ENCODE measurements at places on chromosomes 3 and 15. TPM values are rescaled to one million over a fixed set of nuclear protein-coding genes. Genes with fewer than 3 reads are reported as not detected.

GRCh38 chr3:139286825-139287224 is 57.0 kb upstream of the MRPS22 start:
- no peak for DNase-seq
- no peaks in the 10 kb centered on the region for H3K4me1 ChIP-seq
- H3K36me3 ChIP-seq, result no peaks in the 10 kb centered on the region
- no peak overlapping the region for H3K4me3 ChIP-seq

- no peak overlapping the region for H3K4me3 ChIP-seq
- peaks cover 4% of the 10 kb centered on the region for H3K36me3 ChIP-seq
Measured at GRCh38 chr3:146498002-146498736, 28.8 kb upstream of the PLSCR2 start.

GRCh38 chr3:151209654-151210053 is 6.6 kb upstream of the GPR171 start:
- no peaks in the 10 kb centered on the region for H3K36me3 ChIP-seq
- H3K27ac ChIP-seq, result no peak overlapping the region
- no peaks in the 10 kb centered on the region for H3K27me3 ChIP-seq
- no peaks in the 10 kb centered on the region for H3K4me1 ChIP-seq
- H3K4me3 ChIP-seq, result no peak overlapping the region

- peaks cover 33% of the 10 kb centered on the region for H3K4me1 ChIP-seq
- H3K36me3 ChIP-seq, result peaks cover 23% of the 10 kb centered on the region
Measured at GRCh38 chr15:89680282-89680873, 1.2 kb upstream of the PLIN1 start.

- H3K4me3 ChIP-seq, result no peak overlapping the region
- H3K36me3 ChIP-seq, result no peaks in the 10 kb centered on the region
- peaks cover 7% of the 10 kb centered on the region for H3K4me1 ChIP-seq
- H3K27ac ChIP-seq, result no peak overlapping the region
- no peaks in the 10 kb centered on the region for H3K27me3 ChIP-seq
- no peak for DNase-seq
Measured at GRCh38 chr3:124926426-124927101, 8.0 kb downstream of the MUC13 start.

GRCh38 chr3:177810162-177810623 is 612.9 kb upstream of the TBL1XR1 start:
- H3K27me3 ChIP-seq, result no peaks in the 10 kb centered on the region
- peaks cover 8% of the 10 kb centered on the region for H3K4me1 ChIP-seq
- no peak for DNase-seq

DNA sequence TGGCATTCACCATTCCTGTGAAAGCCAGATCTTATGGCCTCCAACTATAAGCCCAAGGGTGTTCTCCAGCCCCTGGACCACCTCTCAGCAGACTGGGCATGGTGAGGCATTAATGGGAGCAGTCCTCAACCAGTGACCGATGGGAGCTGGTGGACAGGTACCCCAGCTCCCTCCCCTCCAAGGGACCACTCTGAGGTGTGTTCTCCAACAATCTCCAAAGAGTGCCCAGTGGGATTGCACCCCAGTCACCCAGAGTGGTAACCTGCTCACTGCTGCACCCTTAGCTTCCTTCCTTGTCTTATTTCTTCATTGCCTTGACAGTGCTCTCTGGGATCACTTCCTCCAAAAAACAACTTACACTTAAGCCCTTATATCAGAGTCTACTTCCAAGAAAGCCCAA is 8.2 kb upstream of the ITGA11 start:
- no peaks in the 10 kb centered on the region for H3K4me1 ChIP-seq
- H3K36me3 ChIP-seq, result no peaks in the 10 kb centered on the region
- DNase-seq, result no peak
- peaks cover 2% of the 10 kb centered on the region for H3K27me3 ChIP-seq
- H3K4me3 ChIP-seq, result no peak overlapping the region
- no peak overlapping the region for H3K27ac ChIP-seq

DNA sequence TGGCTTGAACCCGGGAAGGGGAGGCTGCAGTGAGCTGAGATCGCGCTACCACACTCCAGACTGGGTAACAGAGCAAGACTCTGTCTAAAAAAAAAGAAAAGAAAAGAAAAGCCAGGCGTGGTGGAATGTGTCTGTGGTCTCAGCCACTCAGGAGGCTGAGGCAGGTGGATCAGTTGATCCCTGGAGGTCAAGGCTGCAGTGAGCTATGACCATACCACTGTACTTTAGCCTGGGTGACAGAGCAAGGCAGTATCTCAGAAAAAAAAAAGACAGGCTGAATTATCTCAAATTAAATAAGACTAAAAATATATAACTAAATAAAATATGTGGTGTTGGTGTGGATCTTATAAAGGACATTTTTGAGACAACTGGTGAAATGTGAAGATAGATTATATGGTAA is 20.6 kb downstream of the SMARCC1 start:
- peaks cover 16% of the 10 kb centered on the region for H3K36me3 ChIP-seq
- H3K4me3 ChIP-seq, result no peak overlapping the region
- H3K27ac ChIP-seq, result peak overlapping the region; percentile 84
- no peaks in the 10 kb centered on the region for H3K27me3 ChIP-seq
- peaks cover 6% of the 10 kb centered on the region for H3K4me1 ChIP-seq

TEX55 gene
- total RNA-seq, result not detected

HHLA2 gene
- not detected for total RNA-seq

IGSF11 gene
- total RNA-seq, result 2.2 TPM

TRPM1 gene
- not detected for total RNA-seq
